ENCODE measurements at places on chromosomes 2 and 18.

GRCh38 chr2:111188681-111189080, 68.0 kb downstream of the BCL2L11 start:
- DNase-seq = no peak

- DNase-seq = no peak
These were observed 250.9 kb downstream of the ICOS start for GRCh38 chr2:204187229-204188083.

- no peak for DNase-seq
These were observed 8.7 kb upstream of the MTERF4 start for GRCh38 chr2:241110607-241111439.

GRCh38 chr2:128547667-128548066, 229.0 kb upstream of the HS6ST1 start:
- DNase-seq = no peak

DNA sequence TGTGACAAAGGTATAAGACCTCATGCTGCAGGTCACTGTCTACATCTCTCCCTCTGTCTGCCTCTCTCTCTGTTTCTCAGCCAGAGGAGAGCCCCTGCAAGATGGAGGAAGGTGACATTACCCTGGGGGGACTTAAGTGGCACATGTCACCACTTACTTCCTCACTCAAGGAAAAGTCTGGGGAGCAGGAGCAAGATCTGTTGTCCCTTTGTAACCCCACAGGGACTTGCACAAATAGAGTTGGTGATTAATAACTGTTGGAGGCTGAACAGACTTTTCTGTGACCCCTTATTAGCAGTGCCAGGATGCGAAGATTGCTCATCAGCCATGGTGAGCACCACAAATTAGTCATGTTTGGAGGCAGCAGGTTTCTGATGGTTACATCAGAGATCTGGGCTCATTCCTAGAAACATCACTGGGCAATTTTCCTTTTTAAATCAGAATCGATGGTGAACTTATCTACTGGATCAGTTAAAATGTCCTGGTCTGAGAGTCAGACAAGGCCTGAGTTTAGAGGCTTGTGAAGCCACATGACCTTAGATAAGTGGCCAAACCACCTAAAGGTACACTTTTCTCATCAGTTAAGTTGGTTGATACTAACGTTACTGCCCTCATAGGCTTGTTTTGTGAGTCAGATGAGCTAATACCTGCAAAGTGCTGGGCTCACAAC, 81.2 kb upstream of the LTBP1 start:
- no peak for DNase-seq

GRCh38 chr2:120272763-120273481, 20.3 kb downstream of the RALB start:
- no peak for DNase-seq

DNA sequence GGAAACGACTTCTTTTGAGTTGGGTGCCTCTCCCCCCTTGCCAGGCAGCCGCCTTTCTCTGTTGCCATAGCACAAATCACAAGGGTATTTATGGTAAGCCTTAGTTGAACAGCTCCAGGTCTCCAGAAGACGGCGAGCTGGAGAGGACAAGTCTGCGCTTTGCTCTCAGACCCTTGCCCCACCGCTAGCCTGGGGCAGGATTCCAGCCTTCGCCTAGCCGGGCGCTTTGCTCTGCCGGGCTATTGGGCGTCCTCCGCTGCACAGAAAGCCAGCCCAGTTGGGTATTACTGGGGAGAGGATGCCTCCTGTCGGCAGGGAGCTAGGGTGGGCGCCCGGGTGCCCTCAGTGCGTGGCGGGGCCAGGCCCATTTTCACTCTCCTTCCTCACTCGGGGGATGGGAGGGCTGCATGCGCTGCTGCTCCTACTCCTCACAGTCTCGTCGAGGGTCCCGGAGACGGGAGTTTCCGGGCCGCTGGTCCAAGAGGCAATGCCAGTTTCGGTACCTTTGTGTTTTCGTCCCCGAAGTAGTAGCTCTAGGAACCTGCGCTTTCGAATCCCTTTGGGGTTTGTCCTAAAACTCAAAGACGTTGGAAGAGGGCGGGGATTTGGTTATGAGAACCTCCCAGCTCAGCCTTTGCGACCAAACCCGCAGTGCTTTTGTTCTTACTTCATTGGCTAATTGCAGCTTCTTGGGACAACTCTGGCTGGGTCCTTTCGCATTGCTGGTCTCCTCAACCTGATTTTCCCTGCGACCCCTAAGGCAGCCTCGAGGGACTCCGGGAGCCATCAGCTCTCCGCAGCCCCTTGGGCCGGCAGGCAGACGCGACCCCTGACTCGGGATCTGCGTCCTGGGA, 3.6 kb upstream of the DLX2 start:
- DNase-seq = peak; percentile 48

GRCh38 chr2:200750323-200750910, 61.3 kb upstream of the BZW1 start:
- DNase-seq = no peak

DNA sequence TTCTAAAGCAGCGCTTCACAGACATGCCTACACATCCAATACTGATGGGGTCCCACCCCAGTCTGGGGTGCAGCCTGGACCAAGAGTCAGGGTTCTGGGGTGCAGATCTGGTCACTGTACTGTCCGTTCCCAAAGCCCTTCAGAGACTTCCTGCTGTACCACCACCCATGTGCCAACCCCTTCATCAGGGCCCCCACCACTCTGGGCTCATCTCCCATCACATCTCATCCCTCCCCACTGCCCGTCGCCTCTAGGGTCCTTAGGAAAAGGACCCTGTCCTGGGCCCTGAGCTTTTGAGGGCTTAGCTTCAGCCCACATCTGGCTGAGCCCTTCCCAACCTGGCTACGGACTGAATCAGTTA, 37.9 kb upstream of the ID2 start:
- no peak for DNase-seq

GRCh38 chr2:12236136-12236844, 480.4 kb upstream of the TRIB2 start:
- DNase-seq = no peak

DNA sequence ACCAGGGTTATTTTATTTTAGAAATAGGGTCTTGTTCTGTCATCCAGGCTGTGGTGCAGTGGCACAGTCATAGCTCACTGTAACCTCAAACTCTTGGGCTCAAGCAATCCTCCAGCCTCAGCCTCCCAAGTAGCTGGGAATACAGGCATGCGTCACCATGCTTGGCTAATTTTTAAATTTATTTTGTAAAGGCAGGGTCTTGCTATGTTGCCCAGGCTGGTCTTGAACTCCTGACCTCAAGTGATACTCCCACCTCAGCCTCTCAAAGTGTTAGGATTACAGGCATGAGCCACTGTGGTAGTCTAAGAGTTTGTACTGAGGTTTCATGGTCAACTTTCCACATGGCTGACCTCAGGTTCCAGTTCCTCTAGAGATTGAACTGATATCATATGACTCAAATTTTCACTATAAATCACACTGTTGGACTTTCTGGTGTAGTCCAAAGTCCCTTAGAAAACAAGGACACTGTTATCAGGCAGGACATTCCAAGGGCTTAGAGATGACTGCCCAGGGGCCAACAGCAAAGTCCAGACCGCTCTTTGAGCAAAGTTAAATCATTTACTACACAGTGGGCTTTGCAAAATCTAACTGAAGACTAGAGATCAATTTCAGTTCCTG, 82.0 kb upstream of the MEX3C start:
- DNase-seq = no peak

- peak; percentile 87 for DNase-seq
These were observed 29.3 kb upstream of the DUSP2 start for GRCh38 chr2:96174251-96175144.

DNA sequence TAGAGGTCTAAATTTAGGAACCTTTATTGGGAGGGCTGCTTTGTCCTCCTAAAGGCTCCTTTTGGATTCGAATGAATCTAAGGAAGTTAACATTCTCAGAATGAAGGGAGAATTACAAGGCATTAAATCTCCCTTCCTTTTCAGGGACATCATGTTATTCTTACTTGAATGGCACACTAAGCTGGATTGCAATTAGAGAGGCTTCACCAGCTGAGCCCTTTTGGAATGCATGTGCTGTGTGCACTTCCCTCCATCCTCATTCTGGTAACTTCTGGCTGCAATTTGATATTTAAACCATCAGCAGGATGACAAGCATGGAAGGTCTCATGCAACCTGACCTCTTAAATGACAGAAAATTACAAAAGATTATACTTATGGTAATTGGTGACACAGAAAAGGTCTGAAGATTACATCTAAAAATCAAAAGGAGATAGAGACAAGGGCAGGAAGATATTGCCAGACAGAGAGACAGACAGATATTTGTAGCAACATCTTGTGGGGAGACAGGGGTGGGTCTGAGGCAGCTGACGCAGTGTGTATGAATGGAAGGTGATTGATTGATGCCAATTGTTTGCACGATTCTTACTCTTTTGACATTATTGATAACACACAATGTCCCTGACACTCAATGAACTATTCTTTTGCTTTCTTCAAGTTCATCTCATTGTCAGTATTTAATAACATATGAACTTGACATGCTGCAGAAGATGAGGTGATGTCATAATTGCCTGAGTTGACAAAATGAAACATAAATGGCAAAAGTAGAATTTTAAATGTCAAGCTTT, 570.8 kb upstream of the GYPC start:
- DNase-seq = no peak

GRCh38 chr2:193482557-193482956, 1287.8 kb upstream of the TMEFF2 start:
- no peak for DNase-seq

DNA sequence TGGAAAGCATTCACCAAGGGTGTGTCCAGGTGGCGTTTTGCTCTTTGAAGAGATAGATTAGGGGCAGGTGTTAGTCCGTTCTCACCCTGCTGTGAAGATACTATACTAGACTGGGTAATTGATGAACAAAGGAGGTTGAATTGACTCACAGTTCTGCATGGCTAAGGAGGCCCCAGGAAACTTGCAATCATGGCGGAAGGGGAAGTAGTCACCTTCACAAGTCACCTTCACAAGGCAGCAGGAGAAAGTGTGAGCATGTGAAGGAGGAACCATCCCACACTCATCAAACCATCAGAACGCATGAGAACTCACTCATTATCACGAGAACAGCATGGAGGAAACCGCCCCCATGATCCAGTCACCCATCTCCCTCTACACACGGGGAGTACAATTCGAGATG, 135.7 kb upstream of the NFATC1 start:
- no peak for DNase-seq

- no peak for DNase-seq
These were observed 33.4 kb upstream of the LYPD1 start for GRCh38 chr2:132703396-132703795.

DNA sequence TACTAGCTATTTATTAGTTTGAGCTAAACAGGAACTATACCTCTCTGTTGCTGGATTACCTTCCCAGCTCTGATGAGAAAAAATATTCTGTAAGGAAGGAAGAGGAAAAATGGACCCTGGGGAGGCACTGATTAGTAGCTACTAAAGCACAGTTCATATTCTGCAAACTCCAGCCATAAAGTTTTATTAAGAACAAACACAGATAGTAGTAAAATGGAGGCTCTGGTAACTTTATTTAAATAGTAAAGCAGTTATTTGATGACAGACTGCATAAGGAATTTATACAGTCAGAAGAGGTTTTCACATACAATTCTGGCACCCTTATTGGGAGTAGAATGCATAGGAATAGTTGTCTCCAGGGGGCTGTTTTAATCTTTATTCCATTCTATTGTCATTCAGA, 84.1 kb downstream of the XIRP2 start:
- DNase-seq = no peak

DNA sequence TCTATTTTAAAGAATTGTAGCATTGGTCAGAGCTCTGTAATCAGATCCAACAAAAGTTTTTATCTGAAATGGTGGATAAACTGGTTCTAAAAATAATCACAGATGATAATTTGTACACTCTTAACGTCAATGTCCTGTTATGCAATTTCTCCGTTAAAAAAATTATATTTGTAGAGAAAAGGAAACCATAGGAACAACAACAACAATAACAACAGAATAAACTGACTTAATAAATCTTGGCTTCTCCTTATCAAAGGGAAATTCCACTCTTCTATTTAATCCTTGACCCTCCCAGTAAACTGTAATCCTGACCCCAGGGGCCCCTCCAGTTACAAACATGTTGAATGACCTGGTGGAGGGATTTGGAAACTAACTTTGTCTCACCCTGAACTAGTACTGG, 78.6 kb upstream of the ZFP36L2 start:
- no peak for DNase-seq

DNA sequence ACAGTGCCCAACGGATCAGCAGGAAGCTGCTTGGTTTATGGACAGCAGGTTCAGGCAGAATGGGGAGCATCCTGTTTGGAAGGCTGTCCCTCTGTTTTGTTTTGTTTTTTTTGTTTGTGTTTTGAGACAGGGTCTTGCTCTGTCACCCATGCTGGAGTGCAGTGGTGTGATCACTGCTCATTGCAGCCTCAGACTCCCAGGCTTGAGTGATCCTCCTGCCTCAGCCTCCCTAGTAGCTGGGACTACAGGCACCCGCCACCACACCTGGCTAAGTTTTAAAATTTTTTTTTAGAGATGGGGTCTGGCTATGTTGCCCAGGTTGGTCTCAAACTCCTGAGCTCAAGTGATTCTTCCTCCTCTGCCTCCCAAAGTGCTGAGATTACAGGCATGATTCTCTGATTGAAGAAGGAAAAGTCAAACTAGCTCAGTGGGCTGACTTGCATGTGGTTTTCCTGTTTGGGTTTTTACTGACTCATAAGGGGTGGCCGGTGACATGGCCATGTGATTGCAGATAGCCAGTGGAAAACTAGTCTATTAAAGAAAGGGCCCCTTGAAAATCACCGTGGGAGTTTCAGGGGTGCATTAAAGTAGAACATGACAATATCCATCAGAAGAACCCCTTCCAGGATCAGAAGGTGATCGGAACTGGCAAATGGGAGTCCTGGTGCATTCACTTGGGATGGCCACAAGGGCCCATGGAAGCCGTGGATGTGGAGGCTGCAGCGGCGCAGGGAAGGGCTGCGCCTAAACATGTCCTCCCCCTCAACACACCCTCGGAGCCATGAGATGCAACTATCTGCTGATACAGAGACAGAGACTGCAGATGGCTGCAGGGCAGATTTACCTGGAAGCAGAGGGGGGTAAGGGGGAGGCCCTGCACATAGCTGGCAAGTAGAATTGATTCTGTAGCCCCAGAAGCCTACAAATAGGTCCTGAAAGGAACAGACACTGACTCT, 26.5 kb downstream of the AQP12B start:
- no peak for DNase-seq

GRCh38 chr18:42094875-42095274, 139.8 kb downstream of the PIK3C3 start:
- no peak for DNase-seq

- DNase-seq = no peak
These were observed 137.3 kb upstream of the FSHR start for GRCh38 chr2:49291619-49292018.

- DNase-seq = no peak
These were observed 214.8 kb downstream of the SP3 start for GRCh38 chr2:173750353-173750801.

Measured in activated naive CD4-positive, alpha-beta T cell treated with Interleukin-2 at 50 U/mL for 16 hours (primary cell).